ENCODE measurements at places on chromosomes 4 and X. TPM values are rescaled to one million over a fixed set of nuclear protein-coding genes. Genes with fewer than 3 reads are reported as not detected.

DNA sequence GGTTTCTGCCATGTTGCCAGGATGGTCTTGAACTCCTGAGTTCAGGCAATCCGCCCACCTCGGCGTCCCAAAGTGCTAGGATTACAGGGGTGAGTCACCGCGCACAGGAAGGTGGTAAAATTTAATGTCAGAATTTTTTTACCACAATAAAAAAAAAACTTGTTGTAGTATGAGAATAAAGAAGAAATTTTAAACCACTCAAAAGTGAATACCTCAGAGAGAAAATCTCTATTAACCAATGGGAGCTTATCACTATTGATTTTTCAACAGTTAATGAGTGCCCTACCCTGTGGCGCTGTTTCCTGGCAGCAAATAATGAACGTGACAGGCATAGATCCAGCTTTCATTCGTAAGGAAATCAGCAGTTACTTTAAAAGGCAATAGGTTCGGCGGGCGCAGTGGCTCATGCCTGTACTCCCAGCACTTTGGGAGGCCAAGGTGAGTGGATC, 32.7 kb upstream of the SLC25A4 start:
- no peak for DNase-seq

DNA sequence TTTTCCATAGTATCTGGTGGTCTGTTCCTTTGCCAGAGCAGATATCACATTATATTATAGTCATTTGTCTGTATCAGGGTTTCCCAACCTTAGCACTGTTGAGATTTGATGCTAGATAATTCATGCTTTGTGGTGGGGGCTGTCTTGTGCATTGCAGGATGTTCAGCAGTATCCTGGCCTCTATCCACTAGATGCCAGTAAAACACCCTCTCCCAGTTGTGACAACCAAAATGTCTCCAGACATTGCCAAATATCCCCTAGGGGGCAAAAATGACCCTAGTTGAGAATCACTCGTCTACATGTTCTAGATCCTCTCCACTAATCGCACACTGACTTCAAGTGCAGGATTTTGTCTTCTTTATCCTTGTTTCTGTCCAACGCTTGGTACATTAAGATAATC, 160.8 kb downstream of the FANCB start:
- no peak for DNase-seq

DNA sequence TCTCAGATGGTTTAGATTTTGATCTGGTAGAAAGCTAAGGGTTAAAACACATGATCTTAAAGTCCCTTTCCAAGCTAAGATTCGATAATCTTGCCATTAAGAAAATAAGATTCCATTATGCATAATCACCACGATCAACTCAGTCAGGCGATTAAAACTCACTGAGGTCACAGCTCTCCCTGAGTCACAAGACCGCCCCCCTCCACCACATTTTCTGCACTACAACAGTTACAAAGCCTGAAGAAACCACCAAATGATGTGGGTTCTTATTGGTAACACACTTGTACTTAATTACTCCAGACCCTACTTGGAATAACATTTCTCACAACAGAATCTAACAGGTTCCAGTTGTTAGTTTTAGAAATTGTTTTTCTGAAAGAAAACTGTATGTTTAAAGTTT, 62.8 kb downstream of the SH3KBP1 start:
- no peak for DNase-seq

Gene ABCG2
- total RNA-seq = 0.89 TPM

Gene FGG
- not detected for total RNA-seq

All from activated T-helper 2 cell treated with anti-CD3 and anti-CD28 coated beads, Interferon-gamma antibody, Interleukin-2, Interleukin-4, amounts not matched to agents 10 μg/mL and 5 μg/mL and 100 μg/mL, durations not matched to agents 14 hours and 24 hours and 36 hours (primary cell).